Aorta (tissue), 5 donors: ENCODE measurements at places on chromosomes 11 and 22.

- peak; percentile 9 for DNase-seq
Observed at GRCh38 chr11:61158691-61159381, 2.4 kb downstream of the VPS37C start.

DNA sequence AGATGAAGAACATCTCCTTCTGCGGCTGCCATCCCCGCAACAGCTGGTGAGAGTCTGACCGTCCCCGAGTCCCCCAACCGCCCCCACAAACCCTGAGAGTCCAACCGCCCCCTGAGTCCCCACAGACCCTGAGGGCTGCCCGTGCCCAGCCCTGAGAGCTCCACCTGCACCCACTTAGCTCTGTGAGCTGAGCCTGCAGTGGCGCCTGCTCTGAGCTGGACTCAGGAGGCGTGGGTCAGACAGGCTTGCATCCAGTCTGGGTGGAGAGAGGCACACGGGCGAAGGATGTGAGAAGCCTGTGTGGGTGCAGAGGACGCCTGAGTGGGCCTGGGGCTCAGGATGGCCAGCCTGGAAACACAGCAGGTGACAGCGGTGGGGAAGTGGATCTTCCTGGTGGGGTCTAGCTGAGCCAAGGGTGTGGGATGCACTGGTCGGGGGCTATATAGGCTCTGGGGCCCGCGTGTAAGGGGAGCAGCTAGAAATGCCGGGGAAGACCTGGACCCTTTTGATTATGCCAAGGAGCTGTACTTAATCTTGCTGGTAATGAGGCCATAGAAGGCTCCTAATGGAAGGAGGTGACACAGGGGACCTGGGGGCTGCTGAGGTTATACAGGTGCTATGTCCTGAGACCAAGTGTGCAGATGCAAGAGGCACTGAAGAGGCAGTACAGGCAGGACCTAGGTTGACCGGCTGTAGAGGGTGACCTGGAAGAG, 6.5 kb downstream of the MAPK8IP2 start:
- peak; percentile 55 for DNase-seq

- no peak for DNase-seq
Observed at GRCh38 chr11:113447621-113448315, 27.4 kb downstream of the DRD2 start.

DNA sequence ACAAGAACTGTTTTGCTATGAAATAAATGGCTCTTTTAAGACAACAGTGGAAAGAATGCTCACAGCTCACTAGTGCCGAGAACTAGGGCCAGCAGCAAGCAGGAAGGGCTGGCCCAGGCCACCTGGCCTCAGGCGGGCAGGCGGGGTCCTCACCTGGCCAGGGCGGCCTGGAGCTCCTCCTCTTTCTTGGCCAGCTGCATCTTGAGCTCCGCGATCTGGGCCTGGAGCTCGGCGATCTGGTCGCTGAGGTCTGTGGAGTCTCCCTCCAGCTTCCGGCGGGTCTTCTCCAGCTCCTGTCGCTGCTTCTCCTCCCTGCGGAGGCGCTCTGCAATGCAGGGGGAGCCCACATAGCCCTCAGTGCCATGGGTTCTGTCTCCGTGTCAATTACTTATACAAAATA, 43.8 kb downstream of the APOL1 start:
- no peak for DNase-seq

DNA sequence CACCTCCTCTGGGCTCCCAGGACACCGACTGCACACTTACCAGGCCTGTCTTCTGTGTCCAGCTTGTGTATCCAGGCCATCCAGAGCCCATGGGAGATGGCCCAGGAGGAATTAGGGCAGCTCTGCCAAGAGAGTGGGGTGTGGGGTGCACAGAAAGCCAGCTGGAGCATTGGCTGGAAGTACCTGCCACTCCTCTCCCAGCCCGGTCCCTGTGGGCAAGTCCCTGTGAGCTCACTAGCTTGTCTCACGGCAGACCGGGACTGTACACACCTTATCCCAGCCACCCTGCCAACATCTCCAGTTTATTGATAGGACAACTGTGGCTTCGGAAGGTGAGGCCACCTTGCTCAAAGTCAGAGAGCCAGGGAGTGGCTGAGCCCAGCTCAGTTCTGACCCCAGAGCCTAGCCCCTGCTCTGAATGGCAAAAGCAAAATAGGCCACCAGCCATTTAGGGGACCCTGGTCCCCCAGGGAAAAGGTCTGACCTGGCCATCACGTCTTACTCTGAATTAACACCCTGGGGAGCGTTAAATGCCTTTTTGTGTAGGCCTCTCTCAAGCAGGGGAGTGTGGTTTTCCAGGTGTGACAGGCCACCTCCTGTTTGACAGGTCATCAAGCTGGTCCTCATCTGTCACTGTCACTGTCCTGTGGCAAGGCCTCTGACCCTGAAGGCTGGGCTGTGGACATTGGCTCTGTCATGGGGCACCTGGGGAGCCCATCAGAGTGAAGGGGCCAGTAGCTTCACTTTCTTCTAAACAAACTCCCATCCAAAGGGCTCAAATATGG, 15.1 kb downstream of the UQCR10 start:
- peak; percentile 60 for DNase-seq

DNA sequence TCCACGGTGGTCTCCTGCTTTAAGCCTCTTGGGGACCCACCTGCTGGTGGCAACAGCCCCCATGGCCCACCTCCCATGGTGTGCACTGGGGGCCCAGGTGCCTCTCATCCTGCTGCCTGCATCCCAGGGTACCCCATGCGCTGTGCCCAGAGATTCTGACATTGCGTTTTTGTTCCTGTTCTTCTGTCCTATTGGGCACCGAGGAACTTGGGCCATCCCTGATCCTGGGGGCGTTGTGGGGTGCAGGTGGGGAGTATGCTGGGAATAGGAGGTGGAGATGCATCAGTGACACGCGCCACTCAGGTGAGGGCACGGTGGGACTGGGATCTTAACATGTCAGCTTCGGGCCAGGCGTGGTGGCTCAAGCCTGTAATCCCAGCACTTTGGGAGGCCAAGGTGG, 12.4 kb upstream of the NAP1L4 start:
- DNase-seq, result no peak

DNA sequence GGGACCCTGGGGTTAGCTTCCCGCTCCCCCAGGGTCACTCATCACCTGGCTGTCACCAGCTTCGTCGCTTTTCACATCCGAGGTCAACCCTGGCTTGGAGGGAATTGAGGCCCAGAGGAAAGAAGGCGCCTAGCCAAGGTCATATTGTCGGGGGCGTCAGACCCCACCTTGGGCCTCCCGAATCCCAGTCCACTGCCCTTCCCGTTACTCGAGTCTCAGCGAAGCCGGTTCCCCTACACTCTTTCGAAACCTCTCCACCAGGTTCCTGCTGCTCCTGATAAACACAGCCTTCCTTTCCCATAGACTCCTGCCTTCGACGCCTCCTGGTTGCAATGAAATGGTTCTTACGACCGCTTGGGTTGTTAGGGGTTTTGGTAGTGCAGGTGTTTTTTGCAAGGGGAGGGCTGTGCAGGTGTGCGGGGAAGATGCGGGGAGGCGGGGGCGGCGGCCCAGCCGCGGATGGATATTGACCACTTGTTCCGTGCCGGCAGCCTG, 642 bp downstream of the NAA40 start:
- DNase-seq, result no peak

GRCh38 chr11:47615249-47615648, 21.0 kb upstream of the C1QTNF4 start:
- no peak for DNase-seq

- DNase-seq, result no peak
Observed at GRCh38 chr11:31802990-31803812, 7.9 kb downstream of the PAX6 start.

DNA sequence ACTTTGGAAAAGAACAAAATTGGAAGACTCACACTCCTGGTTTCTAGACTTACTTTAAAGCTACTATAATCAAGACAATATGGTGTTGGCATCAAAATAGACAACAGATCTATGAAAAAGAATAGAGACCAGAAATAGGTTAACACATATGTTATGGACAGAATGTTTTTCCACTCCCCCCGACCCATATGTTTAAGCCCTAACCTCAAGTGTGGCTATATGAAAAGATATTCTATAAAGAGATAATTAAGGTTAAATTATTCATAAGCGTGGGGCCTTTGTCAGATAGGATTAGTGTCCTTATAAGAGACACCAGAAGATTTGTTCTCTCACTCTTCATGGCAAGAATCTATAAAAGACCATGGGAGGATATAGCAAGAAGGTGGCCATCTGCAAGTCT, 440.0 kb downstream of the AASDHPPT start:
- DNase-seq, result no peak

DNA sequence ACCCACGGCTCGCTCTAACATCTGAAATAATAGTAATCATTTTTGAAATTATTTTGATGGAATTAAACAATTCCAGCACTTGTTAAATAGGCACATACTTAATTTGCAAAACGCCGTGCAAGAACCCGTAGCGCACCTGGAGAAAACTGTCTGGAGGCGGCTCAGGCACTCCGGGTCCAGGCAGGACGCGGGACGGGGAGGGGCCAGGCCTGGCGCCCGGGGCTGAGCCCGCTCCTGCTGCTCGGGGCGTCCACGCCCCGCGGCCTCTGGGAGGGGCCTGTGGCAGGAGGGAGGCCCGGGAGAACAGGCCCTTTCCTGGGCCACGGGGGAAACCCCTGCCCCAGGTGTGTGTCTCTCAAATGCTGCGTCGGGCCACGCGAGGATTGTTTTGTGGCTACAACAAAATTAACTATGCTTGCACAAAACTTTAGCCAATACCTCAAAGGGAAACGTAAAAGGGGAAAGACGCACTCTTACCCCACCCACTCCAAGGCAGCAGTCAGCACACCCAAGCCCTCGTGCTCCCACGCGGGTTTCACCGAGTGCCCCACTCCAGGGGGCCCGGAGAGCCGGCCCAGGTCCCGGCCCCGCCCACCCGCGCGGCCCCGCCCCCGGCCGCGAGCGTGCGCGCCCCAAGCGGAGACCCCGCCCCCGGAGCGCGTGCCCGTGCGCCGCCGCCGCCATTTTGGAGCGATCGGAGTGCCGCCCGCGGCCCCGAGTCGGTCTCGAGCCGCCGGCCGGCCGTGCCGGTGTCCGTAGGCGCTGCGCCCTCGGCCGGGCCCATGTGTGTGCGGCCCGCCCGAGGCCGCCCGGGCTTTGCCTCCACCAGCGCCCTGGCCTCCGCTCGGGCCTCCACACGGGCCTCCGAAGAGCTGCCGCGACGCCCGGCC, at the start of gene PPP6R2:
Gene PPP6R2, plus strand, starts transcription at position 677 of the 890 bp plus-strand sequence. CDS start 50,582 bp downstream, outside the sequence.
- peak; percentile 88 for DNase-seq

DNA sequence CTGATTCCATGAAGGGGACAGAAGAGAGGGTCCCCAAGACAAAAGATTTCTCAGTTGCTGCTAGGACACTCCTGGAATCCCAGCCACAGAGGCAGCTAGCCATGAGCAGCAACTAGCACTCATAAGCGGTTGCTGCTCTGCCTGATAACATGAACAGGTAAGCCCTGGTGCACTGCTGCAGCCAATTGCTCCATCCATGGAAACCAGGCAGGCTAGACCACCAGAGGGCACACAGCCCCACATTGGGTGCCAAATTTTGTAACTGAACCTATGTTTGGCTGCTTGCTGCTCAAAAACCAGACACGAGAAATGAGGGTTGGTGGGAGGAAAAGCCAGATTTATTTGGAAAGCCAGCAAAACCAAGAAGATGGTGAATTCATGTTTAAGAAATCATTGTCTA, 21.9 kb upstream of the QSER1 start:
- no peak for DNase-seq

DNA sequence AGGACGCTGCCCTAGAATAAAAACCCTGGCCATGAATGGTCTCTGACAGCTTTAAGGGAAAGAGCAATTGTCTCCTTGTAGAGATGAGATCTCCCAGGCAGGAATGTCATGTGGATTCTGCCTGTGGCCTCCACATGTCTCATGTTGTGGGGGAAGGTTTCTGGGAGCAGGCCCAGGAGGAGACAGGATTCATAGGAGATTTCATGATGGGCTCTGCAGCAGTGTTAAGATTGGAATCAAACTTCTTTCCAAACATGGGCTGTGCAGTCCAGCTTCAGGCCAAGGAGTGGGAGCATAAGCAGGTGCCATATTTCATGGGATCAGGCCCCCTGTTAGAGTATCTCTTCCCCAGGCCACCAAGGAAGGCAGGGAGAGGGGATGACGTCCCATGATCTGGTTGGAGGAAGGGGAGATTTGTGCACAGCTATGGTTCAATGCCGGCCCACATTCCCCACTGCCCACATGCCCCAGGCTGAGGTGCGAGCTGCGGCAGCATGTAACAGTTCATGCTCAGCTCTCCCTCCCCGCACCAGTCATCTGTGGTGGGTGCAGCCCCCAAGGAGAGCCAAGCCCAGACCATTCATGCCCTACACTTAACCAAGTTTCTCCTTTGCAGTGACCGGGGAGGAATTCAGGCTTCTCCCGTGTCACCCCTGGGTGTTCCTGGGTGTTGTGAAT, 42.5 kb downstream of the LMO1 start:
- no peak for DNase-seq

DNA sequence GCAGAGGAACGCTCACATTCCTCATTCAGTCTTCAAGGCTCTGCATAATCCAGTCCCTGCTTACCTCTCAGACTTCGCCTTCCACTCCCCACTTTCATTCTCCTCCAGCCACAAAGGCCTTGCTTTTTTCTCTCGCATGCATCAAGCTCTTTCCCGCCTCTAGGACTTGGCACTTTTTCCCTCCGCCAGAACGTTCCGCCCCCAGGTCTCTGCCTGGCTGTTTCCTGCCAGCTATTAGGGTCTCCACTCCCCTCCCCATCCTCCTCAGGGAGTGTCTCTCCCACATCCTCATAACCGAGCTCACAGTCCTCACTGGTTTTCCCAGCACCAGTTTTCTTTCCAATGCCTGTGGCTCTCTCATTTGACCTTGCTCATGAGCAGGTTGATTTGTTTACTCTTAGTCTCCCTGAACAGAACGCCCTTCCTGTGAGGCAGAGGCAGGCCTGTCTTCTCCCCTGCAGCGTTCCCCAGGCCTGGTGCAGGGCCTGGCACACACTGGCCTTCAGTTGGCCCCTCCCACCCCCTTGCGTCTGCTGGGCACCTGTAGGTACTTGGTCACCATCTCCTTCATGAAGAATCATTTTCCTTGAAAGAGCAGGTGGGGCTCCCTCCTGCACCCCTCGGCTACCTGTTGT, 75.2 kb downstream of the RTL6 start:
- no peak for DNase-seq

GRCh38 chr11:73001615-73002014, 140.5 kb downstream of the FCHSD2 start:
- no peak for DNase-seq

- DNase-seq, result peak; percentile 92
Observed at GRCh38 chr22:36329254-36330078, 58.3 kb downstream of the MYH9 start.

GRCh38 chr11:86930957-86931547, 24.1 kb downstream of the FZD4 start:
- DNase-seq, result no peak

- peak; percentile 91 for DNase-seq
Observed at GRCh38 chr11:45658292-45658991, 7.0 kb downstream of the CHST1 start.
